ENCODE measurements at places on chromosomes 7 and 10.

DNA sequence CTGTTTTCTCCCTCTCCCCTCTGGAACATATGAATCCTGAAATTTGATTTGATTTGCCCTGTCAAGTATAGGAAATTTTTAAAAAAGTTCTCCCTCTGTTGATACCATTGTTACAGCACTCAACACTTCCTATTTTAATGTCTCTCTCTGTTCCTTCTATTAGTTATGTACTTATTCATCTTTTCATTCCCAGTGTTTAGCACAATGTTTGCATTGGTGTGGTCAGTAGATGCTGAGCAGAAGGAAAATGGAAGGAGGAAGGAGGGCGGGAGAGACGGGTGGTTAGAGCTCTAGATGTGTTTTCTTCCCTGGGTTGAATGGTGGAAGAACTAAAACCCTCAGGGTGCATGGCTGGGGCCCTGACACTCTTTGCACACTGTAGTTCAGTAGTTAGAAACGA is 79.5 kb downstream of the WNT2 start:
- no peak for DNase-seq

- no peak for DNase-seq
These were observed 11.9 kb downstream of the MYO1G start for GRCh38 chr7:44966731-44967538.

- DNase-seq = no peak
These were observed 573 bp upstream of the PON2 start for GRCh38 chr7:95435422-95435780.

DNA sequence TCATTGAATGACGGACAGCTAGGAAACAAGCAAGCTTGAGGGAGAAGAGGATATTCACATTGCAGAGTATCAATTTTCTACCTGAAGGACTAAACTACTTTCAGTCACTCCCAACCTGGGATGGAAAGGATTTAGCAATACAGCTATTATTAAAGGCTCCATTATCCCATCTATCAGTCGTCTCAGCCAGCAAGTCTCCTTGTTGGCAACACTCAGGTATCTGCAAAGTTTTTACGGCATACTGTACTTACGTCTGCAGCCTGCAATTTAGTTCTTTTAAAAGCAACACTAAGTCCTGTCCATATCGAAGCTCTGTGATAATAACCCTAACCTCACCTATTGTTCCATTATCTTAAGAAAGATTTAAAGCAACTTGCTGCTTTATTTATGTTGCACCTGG is 689.4 kb downstream of the PARD3 start:
- no peak for DNase-seq

DNA sequence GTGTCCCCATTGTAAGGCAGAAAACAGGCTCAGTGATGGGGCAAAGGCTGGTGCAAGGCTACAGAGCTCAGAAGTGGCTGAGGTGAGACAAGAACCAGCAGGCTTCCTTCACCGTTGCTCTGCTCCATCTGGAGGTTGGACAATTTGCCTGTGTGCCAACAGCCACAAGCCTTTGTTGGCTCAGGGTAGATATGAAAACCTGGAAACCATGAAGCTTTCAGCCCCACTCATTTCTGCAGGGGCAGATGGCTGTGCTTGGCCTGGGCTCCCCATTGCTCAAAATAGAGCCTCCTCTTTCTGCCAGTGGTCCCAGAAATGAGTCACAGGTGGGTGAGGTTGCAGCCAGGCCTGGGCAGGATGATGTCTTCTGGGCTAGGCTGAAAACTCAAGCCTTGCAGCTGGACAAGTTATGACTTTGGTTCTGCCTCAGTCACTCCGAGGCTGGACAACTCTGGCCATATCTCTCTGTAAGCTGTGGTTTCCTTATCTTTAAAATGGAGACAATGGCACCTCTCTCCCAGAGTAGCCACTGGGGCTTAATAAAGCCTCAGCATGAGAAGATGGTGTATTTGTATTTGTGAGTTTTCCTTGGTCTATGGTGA is 12.2 kb upstream of the ZNF273 start:
- no peak for DNase-seq

- no peak for DNase-seq
These were observed 10.5 kb downstream of the KAT6B start for GRCh38 chr10:74836877-74837276.

- no peak for DNase-seq
These were observed 62.5 kb downstream of the SGMS1 start for GRCh38 chr10:50561266-50561665.

DNA sequence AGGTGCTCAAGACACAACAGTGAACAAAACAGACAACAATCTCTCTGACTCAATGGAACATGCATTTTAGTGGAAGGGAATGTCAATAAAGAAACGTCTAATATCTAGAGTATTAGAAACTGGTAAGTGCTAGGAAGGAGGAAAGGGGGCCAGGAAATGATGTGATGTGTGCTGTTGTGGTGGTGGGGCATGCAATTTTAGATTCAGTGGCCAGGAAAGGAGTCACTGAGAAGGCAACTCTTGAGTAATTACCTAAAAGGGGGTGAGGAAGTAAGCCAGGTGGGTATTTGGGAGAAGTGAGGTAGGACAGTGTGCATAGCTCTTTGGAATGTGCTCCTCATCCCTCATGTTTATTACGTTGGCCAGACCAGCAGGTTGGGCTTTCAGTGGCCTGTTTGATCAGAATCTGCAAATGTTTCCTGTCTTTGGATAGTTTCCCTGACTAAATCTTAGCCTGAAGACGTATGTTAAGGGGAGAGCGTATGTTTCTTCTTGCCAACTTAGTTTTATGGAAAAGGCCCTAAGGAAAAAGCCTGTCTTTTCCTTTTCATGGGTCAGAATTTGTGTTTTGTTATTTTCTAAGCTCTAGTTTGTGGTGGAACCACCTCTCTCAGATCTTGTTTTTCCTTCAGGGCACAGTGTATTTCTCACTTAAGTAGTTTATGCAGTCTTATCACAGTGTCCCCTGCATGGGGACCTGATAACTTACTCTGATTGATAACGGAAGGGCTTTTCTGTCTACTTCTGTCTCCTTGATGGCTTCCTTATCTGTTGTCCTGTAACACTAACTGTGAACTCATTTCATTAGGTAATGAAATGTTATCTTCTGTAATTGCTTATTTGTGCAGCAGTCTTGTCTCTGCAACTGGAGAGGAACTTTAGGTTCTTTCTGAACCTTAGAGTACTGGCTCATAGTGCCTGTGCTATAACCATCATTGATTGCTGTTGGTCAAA is 203.7 kb downstream of the AUTS2 start:
- no peak for DNase-seq

DNA sequence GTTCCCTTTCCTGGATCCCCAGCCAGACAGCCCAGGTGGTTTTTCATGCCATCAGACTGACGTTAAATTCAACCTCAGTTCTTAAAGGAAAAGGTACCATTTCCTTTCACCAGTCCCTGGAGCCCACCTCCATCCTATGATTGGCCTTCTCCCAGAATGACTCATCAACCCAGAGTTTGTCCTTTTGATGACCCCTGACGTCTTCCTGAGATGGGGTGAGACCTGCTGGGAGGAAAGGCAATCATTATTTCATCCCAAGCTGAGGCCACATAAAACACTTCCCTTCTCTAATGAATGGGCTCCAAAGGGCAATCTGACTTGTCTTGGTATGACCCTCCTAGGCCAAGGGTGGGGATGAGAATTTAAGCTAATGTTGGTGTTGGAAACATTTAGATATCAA is 750.7 kb downstream of the SUGCT start:
- DNase-seq = peak; percentile 48

GRCh38 chr10:29542723-29543122 is 92.0 kb downstream of the SVIL start:
- no peak for DNase-seq

- DNase-seq = no peak
These were observed 14.3 kb downstream of the TES start for GRCh38 chr7:116224492-116225098.

DNA sequence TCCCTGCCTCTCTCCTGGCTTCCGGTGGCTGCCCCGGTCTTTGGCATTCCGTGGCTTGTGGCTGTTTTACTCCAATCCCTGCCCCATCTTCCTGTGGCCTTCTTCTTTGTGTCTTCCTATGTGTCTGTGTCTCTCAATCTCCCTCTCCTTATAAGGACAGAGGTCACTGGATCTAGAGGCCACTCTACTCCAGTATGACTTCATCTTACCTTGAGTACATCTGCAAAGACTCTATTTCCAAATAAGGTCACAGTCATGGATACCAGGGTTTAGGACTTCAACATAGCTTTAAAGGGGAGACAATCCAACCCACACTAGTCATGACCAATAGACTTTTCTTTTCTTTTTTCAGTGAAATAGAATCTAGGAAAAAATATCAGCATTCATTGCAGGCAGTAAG is 153.3 kb upstream of the INSYN2A start:
- no peak for DNase-seq

- no peak for DNase-seq
These were observed 240.7 kb downstream of the TFEC start for GRCh38 chr7:115789901-115790300.

- DNase-seq = no peak
These were observed 11.1 kb downstream of the CHST3 start for GRCh38 chr10:71975087-71975870.

GRCh38 chr7:30028749-30029635 is 780 bp downstream of the PLEKHA8 start:
- DNase-seq = peak; percentile 45

- DNase-seq = peak; percentile 42
These were observed 86.6 kb downstream of the STRA8 start for GRCh38 chr7:135320268-135320667.

- DNase-seq = no peak
These were observed 699.4 kb upstream of the GALNT17 start for GRCh38 chr7:70432567-70433001.

DNA sequence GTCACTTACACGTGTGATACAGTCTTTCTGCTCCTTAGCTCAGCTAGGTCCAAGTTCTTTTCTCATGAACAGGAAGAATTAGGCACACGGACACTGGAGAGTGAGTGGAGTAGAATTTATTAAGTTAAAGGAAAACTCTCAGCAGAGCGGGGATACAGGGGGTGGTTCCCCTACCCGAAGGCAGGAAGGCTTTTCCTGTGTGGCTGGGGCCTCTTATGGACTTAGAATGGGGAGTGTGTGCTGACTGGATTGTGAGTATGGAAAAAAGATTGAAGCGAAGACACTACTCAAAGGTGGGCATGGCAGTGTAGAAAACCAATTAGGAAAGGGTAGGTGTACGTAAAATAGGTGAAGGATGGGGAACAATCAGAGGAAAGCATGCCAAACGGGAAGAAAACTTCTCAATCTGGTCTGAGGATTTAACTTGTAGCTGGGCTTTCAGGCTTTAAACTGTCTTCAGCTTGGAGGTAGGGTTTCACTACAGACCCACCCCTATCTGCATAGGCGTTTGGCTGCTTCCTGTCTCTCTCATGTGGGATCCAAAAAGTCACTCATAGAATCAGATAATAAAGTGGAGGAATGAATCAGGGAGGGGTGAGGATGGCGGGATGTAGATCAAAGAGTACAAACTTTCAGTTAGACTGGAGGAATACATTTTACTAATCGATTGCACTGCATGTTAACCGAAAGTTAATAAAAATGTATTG is 104.2 kb downstream of the ANKRD7 start:
- DNase-seq = no peak

- DNase-seq = no peak
These were observed 146.1 kb upstream of the FAM20C start for GRCh38 chr7:46123-46829.

DNA sequence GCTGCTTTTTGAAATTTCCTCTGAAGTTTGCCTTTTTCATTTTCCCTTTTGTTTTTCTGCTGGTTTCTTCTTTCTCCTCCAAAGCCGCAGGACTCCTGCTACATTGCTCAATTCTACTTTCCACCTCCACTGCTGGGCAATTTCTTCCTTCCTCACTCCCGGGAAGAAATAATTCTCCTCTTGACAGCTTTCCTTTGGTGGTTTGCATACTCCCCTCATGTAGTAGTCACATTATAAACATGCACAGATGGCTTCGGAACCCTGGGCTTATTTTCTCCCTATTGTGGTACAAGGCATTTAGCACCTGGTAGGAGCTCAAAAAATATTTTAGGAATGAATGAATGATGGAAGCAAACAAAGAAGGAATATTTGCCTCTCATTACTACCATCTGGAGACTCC is 977.2 kb downstream of the LRMDA start:
- DNase-seq = no peak

- DNase-seq = no peak
These were observed 83.9 kb downstream of the WNT2 start for GRCh38 chr7:117238937-117239336.

- DNase-seq = no peak
These were observed 80.7 kb upstream of the PDGFA start for GRCh38 chr7:600149-601035.

GRCh38 chr7:151173386-151174245 is 6.1 kb upstream of the GBX1 start:
- DNase-seq = no peak

DNA sequence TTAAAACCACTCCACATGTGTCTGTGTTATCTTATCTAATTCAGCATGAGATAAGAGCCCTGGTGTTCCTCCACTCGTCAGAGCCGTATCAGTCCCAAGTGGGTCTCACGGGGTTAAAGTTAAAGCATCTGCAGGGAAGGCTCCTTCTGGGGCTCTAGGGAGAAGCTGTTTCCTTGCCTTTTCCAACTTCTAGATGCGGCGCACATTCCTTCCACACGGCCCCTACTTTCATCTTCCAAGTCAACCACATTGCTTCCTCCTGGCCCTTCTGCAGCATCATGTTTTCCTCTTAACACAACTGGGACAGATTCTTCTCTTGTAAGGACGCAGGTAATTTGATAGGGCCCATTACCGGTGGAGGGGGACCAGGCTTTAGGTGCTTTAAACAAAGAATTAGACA is 620.1 kb upstream of the DPP6 start:
- no peak for DNase-seq

DNA sequence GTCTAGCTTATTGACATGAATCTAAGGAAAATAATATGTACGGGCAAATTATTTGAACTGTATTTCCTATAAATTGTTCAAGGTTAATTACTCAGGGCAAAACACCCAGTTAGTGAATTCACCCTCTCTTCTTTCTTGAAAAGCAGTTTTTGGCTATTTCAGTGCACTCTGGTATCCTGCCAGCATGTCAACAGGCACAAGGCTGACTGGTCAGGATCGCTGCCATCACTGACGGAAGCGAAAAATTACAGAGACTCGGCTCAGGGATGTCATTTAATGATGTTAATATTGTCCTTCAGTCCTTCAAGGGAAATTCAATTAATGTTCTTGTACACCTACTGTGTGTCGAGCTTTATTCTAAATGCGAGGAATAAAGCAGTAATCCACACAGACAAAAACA is 28.3 kb upstream of the OLAH start:
- no peak for DNase-seq

- no peak for DNase-seq
These were observed 61.5 kb downstream of the GNA12 start for GRCh38 chr7:2782565-2782964.

DNA sequence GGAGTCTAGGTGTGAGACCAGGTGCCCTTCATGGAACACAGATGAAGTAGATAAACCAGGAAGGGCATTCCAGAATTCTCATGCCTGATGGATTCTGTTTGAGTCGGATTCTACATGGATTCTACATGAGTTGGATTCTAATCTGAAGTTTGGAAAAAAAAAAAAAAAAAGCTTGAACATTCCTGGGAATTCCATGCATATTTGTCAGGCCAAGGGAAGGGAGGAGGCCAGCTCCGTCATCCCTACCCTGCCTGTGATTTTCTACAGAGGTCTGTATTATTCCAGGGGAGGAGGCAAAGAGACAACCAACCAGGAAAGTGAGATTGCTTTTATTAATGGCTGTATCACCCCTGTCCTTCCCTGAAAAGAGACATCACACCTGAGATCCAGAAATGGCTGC is 27.8 kb upstream of the EBLN1 start:
- peak; percentile 36 for DNase-seq

Data from RWPE1 (cell line).